ENCODE measurements at places on chromosomes 1 and 21.

DNA sequence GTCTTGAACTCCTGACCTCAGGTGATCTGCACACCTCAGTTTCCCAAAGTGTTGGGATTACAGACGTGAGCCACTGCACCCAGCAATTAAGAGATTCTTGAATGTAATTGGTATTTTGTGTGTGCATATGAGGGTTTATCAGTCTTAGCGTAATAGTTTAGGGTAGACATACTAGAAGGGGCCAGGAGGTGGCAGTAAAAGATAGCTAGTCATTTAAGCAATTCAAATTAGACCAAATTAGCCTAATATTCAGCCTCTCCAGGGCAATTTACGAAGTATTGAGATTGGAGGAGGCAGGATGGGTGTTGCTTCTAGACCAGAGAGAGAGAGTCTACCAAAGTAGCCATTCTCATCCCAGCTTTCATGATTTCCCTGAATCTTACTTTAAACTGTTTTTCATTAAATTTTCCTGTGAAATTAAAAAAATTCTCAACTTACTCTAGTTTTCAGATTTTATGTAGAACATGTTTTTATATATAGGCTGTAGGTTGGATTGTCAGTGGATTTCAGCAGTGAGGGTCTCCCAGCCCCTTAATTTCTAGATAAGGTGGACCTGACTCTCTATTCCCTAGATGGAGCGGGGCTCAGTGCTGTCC is 119.7 kb downstream of the HHAT start:
- DNase-seq, result no peak

DNA sequence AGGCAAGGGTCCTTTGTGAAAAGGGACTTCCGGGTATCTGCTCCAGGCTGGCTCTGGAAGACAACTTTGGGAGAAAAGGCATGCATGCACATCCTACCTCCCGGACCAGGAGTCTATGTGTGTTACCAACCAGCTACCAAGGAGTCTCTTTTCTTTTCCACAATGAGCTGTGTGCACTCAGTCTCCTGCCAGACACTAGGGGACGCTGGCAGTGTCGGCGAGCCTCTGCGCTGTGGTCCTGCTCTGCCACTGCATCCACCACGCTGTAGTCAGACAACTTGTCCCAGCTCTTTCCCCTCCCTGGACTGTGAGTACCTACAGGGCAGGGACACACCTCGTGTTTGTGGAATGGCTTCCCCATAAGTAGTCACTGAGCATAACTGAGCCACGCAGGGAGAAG is 5.1 kb upstream of the SSR2 start:
- DNase-seq, result no peak

DNA sequence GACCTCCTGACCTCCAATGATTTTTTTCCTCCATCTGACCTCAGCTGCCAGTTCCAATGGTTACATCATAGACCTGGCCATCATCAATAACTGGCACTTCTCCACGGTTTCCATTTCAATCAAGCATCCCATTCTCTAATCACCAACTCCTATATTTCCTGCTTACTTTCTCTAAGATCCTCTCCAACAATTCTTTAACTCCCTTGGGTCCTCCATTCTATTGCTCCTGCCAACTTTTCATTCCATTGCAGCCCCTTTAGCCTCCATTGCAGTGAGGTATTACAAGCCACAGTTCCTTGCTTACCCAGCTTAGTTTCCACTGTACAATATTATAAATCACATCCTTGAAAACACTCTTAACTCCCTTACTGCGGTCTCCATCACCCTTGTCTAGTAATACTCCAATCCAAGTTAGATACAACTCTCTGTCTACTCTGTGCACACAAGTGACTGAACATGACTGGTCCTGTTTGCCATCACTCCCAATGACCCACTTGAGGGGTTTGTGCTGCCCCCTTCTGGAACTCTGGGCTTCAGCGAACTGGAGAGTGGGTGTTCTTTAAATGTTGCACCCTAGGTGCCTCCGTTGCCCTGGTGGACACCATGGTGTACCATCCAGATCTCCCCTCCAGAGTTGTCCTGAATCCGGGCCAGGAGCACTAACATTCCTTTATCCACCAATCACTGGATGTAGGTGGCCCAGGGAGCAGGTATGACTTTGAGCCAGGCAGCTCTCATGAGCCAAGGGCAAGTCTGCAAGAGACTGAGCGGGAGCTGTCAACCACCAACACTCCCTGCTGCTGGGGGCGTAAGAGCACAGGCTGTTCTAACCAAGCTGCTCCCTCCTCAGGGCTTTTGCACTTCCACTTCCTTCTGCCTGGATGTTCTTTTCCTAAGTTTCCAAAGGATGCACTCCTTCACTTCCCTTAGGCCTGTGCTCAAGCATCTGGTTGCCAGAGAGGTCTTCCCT is 3.7 kb upstream of the FNDC7 start:
- no peak for DNase-seq

- DNase-seq, result peak; percentile 63
Measured at GRCh38 chr1:41751804-41752513, 166.8 kb downstream of the HIVEP3 start.

DNA sequence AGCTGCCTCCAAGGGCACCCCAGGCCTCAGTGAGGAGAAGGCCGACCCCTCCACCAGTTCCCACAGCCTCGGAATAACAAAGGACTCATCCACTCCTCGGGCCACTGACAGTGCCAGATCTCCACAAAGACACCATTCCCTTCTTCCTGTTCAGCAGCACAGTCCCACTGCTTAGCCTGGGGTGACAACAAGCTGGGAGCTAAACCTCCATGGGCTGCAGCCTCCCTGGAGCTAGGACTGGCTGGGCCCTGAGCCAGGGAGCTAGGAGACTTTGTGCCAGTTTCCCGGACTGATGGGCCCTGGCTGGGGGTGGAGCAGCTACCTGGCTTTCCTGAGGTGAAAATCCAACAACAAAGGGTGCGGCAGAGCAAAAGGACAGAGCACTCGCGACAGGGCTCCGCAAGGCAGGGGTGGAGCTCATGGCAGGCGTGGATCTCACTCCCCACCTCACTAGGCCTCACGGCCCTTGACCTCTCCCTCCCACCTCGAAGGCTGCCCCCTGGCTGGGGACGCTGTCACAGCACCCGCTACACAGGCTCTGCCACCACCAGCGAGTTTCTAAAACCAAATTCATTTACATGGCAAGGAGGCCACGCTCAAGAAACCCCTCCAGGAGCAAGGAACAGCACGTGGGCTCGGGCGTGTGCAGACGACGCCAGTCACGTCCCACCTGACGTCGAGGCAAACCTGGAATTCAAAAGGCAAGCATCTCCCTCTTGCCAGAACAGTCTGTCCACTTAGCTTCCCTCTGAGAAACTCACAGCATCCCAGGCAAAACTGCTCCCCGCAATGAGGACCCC is 13.8 kb downstream of the SLC35E2B start:
- peak; percentile 61 for DNase-seq

DNA sequence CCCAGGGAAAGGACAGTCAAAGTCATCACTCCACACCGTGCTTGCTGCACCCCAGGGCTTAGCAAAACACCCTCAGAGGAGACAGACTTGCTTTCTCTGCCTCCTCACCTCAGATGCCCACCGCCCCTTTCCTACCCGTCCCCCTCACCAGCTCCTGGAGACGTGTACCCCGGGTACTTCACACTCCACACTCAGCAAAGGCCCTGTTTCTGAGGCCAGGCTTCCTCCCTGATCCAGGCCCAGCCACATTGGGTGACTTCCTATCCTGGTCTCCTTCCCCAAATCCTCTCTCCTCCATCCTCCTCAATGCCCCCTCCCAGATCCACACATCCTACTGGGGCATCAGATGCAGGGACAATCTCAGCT is 116.7 kb downstream of the DMRTB1 start:
- peak; percentile 20 for DNase-seq

DNA sequence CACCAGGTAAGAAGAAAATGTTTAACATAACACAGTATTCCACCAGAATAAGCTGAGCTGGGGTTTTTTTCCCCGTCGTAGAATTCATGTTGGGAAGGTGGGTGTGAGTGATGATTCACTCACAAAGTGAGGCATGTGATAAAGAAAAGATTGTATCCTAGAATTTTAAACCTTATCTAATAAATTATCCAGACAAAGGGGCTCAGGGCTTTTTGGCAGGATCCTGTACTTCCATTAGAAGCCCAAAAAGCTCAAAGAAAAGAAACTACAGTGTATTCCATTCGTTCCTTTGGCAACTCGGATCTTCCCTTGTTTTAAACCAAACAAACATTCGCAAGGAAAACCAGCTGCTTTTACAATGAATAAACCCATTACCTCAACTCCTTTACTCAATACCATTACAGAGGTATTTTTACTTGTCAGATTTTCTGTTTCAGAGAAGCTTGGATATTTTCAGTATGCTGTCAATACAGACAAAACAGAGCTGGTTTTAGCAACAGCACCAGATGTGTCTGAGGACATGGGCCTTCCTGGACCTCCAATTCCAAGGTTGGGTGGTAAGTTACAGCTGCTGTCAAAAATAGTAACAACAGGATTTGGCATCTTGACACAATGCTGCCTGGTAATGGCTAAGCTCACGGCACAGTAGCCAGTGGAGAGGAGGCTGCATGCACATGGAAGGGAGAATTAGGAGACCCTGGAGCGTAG is 159.9 kb upstream of the RUNX1 start:
- DNase-seq, result no peak

- DNase-seq, result no peak
Measured at GRCh38 chr1:58981392-58981791, 197.5 kb upstream of the JUN start.

DNA sequence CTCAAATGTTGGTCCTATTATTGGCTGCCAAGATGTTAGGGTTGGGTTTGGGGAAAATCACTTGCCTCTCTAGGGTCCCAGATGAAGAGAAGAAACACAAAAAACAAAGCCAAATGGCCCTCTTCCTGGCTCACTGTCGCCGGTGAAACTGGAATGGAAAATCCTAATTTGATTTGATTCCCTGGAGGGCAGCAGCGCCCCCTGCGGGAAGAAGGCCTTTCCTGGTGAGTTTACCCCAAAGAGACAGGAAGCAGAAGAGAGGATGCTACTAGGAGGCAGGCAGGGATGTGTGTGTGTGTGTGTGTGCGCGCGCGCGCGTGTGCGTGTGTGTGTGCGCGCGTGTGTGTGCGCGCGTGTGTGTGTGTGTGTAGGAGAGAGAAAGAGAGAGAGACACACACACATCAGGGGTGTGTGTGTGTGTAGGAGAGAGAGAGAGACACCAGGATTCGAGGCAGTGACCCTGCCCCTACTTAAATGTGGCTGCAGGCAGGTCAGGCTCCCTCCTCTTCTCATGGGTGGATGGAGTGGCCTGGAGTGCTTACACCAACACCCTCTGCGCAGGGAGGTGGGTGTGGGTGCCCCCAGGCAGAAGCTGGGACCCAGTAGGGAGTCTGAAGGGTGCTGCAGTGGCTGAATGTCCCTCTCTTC is 3.1 kb upstream of the SELENON start:
- peak; percentile 90 for DNase-seq

DNA sequence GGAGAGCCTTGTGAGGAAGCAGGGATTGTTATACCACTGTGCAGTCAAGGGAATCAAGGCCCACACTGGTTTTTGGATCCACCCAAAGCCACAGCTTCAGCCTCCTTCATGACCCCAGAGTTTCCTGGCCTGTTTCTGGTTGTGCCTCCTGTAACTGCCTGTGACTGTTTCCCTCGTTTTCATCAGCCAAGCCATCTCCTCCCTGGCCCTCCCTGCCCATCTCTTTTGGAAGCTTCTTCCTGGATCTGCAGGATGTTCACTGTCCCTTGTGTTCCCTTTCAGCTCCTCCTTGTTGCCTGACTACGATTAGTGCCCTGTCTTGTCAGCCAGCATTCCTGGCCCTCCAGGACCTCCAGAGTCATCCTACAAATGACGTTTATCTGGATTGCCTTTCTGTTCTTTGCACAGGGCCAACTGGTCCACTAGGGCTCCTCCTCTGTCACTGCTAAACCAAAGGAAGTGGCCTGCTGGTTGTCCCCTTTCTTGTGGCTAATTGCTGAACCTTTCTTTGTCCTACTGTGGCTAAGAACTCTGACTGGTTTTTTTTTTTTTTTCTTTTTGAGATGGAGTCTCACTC is 17.9 kb downstream of the SFT2D2 start:
- no peak for DNase-seq

- no peak for DNase-seq
Measured at GRCh38 chr21:33136847-33137502, 67.0 kb downstream of the OLIG1 start.

DNA sequence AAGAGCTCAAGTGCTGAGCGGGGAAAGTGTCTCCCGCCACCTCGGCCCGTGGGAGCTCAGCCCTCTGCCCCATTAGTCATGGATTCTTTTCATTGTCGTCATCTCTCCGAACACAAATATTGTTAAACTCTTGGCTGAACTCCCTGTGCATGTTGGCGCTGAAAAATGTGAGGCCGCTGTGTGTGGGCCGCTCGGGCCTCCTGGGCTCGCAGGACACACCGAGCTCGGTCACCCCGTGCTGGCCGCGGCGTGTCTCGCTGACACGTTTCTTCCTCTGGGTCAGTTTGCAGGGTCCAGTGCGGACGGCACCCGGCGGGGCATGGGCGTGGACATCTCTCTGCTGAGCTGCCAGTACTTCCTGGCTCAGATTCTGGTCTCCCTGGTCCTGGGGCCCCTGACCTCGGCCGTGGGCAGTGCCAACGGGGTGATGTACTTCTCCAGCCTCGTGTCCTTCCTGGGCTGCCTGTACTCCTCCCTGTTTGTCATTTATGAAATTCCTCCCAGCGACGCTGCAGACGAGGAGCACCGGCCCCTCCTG is 25.6 kb downstream of the SLC45A1 start:
- peak; percentile 95 for DNase-seq

DNA sequence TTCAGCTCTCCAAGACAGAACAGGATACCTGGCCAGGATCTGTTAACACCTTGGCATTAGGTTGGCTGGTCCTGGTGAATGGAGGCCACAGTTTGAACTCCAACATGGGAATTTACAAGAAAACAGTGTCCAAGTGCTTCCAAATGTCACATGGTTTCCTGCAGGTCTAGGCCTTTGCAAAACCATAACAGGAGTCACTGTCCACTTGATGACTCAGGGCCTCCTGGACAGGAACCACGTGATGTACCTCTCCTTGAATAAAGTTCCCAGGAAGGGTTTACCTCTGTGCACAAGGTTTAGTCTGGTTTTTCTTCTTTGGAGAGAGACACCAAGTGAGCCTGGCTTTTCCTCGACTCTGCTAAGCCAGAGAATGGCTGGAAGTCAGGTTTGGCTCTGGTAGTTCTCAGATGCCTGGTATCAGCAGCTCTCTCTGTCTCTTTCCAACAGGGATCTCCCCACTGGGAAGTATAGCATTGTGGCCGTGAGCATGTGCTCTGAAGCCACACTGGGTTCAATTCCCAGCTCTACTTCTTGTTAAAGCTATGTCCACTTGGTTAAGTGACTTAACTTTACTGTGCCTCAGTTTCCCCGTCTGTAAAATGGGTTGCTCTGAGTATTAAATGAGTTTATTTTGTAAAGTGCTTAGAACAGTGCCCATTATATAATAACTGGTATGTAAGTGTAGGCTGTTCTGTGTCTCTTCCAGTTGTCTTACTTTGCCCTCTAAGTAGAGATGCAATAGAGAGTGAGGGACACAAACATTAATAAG is 27.3 kb upstream of the TMEM61 start:
- no peak for DNase-seq

GRCh38 chr1:1273512-1274298 is at the start of gene UBE2J2:
Gene UBE2J2, minus strand, starts transcription at chr1:1273854. Its CDS starts 5,862 bp downstream, at chr1:1267992.
- DNase-seq, result peak; percentile 97

- DNase-seq, result no peak
Measured at GRCh38 chr1:115280064-115280463, 58.0 kb downstream of the NGF start.

All from sigmoid colon (tissue), 7 donors.